ENCODE measurements at places on chromosomes 5 and 9.

DNA sequence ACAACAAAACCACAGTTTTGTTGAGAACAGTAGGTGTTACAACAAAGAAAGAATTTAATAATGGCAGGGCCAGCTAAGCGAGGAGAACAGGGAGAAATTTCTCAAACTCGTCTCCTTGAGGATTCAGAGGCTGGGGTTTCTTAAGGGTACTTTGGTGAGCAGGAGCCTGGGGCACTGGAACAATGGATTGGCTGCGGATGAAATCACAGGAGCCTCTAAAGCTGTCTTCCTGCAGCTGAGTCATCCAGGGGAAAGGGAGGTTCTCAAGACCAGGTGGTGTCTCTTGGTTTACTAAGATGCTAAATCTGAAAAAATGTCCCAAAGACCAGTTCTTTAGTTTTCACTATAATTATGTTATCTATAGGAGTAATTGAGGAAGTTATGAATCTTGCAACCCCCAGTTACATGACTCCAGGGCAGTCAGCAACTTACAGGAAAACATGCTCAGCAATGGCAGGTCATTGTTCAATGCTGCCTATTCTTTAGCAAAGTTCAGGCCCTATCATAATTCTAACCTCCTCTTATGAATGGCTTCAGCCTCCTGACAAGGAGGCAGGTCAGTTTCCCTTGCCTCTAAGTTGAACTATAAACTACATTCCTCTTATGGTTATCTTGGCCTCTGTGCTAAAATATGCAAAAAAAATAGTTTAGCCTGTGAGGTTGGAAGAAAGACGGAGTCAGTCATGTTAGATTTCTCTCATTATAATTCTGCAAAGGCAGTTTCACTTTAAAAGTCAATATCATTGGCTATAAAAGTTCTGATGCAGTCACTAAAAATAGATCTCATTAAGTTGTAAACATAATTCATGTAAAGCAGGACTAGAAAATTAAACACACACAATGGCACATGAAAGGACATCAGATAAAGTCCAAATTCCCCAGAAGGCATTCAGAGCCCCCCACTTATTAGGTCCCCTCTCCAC lies 63.3 kb upstream of the CKS2 start:
- DNase-seq: no peak

GRCh38 chr5:96870094-96871026 lies 5.9 kb upstream of the ERAP2 start:
- no peak for DNase-seq

GRCh38 chr5:75148051-75148450 lies 88.6 kb downstream of the ANKRD31 start:
- DNase-seq: no peak

GRCh38 chr5:42636425-42636824 lies 120.2 kb upstream of the CCDC152 start:
- no peak for DNase-seq

DNA sequence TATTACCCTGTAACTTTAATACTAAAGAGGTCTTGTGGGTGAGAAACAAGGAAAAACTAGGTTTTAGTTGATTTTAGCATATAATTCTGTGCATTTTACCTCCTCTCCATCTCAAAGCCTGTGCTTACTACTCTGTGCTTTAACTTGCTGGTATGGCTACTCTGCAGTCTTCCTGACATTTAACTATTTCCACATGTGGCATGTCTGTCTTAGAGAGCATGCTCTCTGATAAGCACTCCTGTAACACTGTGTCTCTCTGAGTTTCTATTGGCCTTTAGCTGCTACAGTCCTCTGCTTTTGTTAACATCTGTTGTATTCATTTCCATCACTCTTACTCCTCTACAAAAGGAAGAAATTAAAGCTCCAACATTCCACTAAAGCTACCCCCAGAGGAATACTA lies 418.3 kb downstream of the RAB3C start:
- DNase-seq: no peak

- no peak for DNase-seq
These were observed 2.3 kb downstream of the EFNA5 start for GRCh38 chr5:107668154-107669095.

GRCh38 chr5:170448221-170448620 lies 55.6 kb upstream of the KCNIP1 start:
- no peak for DNase-seq

GRCh38 chr5:72633649-72634048 lies 126.4 kb upstream of the ZNF366 start:
- DNase-seq: peak; percentile 90

DNA sequence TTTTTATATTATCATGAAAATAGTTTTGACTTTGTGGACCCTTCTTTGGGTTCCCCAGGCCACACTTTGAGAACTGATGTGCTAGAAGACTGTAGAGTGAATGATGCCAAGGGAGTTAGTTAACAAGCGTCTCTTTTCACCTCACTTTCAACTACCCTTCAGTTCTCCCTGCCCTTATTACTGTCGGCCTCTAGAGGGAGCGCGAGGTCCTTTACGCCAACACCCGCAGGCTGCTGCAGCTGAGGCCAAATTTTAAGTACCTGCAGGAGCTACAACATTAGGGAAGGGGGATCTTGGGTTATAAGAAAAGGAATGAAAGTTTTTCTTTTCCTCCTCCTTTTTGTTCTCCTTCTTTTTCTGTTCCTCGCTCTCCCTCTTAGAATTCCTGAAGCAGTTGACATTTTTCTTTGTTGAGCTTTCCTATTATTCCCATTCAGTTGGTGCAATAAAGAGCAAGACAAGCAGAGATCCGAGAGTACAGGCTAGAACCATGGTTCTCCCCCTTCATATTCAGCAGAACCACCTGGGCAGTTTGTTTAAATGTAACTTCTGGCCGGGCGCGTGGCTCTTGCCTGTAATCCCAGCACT lies 84.0 kb downstream of the ZFAND5 start:
- DNase-seq: peak; percentile 56

- peak; percentile 17 for DNase-seq
These were observed 109.2 kb downstream of the PSAT1 start for GRCh38 chr9:78406146-78406545.

DNA sequence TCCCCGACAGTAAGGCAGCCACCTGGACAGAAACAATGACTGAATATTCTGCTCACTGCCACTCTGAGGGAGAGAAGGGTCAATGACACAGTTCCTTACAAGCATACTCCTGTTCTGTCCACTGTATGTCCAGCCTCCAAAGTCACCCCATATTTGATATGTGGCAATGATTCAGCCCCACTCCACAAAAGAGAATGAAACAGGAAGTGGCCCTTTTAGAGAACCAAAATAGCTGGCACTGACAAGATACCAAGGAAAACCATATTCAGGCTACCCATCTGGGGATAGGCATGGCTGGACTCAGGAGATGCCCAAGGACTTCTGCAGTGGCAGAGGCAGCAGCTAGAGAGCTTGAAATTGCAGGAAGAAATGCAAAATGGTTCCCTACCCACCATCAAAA lies 12.8 kb upstream of the GFRA3 start:
- no peak for DNase-seq

- DNase-seq: no peak
These were observed 1.1 kb upstream of the LPAR1 start for GRCh38 chr9:111039231-111039906.
